Endodermal cell (in vitro differentiated cells): ENCODE measurements at places on chromosomes 5 and 9. TPM values are rescaled to one million over a fixed set of nuclear protein-coding genes. Genes with fewer than 3 reads are reported as not detected.

GRCh38 chr9:6230037-6230780, 14.6 kb downstream of the IL33 start:
- DNase-seq: no peak

Gene COL5A1
- total RNA-seq: 62.7 to 133 TPM (median 65.3 TPM) in 3 replicates

DNA sequence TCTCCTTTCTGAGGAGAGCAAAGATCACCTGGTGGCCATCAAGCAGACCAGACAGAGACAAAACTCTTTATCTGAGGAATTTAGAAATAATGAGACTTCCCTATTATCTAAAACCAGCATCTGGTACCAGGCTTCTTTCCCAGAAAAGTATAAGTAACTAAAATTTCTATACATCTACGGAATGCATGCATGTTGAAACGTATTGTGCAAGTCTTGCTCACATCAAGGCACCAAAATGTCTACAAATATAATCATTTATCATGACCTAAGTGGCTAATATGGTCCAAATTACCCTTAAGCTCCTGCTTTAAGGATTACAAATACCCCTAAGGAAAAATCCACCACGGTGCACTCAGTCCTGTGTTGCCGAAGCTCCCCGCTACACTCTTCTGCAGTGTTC, 286.3 kb downstream of the CDH18 start:
- no peak for DNase-seq

- no peak for DNase-seq
Measured at GRCh38 chr9:135796784-135797485, 95.0 kb downstream of the KCNT1 start.

DNA sequence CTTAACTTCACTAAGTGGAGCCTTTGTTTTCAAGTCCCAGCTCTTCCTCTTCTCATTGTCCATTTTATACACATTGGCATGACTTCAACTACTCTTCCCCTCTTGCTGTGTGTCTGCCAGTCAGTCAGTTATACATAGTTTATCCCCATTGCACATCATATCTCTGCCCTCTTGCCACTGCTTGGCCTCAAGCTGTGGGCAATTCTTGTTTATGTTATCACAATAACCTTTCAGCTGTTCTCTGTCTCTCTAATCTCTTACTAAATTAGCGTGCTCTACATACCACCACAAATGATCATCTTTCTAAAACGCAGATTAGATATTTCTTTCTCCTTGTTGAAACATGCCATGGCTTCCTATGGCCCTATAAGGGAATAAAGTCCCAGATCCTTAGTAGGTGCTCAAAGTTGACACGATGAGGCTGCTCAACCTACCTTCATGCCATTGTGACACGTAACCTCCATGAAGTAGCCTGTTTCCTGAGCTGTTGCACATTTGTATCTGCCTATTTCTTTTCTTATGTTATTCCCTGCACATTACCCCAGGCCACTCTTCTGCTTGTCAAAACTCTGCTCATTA, 239.3 kb downstream of the GAS1 start:
- no peak for DNase-seq

Gene CRAT
- total RNA-seq: 17.4 to 19.9 TPM (median 17.5 TPM) in 3 replicates

Gene IRX1
- total RNA-seq: 0.31 to 1.9 TPM (median 1.9 TPM) in 3 replicates

GRCh38 chr9:133113949-133114885, 6.8 kb downstream of the RALGDS start:
- no peak for DNase-seq

GRCh38 chr5:170278611-170279458, 18.7 kb downstream of the LCP2 start:
- DNase-seq: peak; percentile 71

GRCh38 chr9:108855888-108856287, at the start of gene ACTL7B:
Gene ACTL7B (minus strand): TSS chr9:108855986. CDS start chr9:108855930, 56 bp downstream.
- no peak for DNase-seq

Gene BASP1
- total RNA-seq: 46.9 to 66.4 TPM (median 60.3 TPM) in 3 replicates

Gene SMIM15
- total RNA-seq: 47.5 to 54.7 TPM (median 53.8 TPM) in 3 replicates

GRCh38 chr5:35138232-35138631, 90.5 kb upstream of the AGXT2 start:
- no peak for DNase-seq

DNA sequence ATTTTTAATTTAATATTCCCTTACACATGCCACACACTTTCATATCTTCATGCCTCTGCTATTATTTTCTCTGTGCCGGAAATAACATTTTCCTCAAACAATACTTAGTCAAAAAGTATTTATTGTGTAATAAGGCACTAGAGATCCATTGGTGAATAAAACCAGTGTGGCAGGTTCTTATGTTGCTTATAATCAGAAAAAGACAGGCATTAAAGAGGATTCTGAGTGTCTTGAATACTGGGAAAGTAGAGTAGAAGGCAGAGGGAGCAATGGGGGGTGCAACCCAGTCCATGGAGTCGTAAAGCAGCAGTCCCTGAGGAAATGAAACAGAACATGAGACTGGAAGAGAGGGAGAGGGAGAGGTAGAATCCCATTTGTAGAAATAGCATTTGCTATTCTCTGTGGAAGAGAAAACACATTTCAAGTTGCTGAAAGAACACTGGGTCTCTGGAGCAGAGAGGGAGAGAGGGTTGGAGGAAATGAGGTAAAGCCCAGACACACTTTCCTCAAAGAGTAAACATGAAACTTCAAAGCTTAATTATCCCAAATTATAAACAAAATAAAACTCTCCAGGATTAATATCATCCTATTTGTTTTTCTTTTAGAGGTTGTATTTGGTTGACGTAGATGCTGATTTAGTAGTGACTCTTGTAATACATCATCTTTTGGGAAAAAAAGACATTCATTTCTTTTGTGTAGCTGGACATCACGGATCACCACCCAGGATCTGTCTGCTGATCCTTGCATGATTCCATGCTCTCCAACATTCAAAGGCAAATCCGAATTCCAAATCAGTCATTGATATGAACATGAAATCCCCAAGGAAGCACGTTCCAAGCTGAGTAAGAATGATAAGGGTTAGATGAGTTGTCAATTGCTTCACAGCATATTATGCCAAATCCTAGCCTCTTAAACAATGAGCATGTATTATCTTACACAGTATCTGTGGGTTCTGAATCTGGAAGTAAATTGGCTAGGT, 37.4 kb upstream of the GRAMD2B start:
- DNase-seq: no peak

GRCh38 chr9:84190411-84190810, 150.1 kb downstream of the SLC28A3 start:
- no peak for DNase-seq

- DNase-seq: peak; percentile 28
Measured at GRCh38 chr5:171762021-171762608, 23.5 kb upstream of the SMIM23 start.

GRCh38 chr9:134935701-134936345, 18.1 kb upstream of the FCN1 start:
- DNase-seq: no peak

GRCh38 chr5:153619771-153620170, 129.3 kb downstream of the GRIA1 start:
- DNase-seq: no peak

Gene QRFP
- not detected in 2 replicates for total RNA-seq

DNA sequence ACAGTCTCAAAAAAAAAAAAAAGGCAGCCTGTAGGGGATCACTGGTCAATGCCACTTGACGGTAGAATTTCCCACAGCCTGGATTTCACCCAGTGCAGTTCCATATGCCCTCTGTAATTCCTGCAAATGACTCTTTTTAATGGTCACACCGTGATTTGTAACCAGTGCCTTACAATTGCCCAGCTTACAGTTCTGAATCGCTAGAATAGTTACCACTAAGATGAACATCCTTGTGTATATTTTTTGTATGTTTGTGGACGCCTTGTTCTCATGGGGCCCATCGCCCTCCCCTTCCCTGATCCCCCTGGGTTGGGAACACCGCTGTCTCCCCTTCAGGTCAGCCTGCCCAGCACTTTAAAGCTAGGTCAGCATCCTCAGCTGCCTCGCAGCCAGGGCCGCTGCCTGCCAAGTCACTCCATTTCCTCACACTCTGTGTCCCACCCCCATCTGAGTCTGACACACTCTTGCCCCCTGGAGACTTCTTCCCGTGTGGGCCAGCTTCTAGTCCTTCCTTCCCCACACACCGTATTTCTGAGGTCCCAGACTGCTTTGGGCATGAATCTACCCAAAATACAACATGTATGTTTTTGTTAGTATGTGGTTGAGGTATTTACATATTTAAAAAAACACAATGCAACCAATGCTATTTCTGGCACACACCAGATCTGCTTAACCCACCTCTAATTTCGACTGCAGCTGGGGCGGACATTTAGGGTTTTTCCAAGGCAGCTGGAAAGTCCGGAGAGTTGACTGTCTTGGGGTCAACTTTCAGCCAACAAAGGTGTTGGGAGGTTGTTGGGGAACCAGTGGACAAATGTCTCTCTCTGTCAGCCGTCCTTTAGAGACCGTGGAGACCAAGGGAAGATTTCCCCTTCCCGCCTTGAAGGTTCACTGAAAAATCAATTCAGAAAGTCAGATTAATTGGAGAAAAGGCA, 120.5 kb upstream of the NEK6 start:
- DNase-seq: no peak

GRCh38 chr5:78473751-78474150, 113.3 kb downstream of the SCAMP1 start:
- no peak for DNase-seq

DNA sequence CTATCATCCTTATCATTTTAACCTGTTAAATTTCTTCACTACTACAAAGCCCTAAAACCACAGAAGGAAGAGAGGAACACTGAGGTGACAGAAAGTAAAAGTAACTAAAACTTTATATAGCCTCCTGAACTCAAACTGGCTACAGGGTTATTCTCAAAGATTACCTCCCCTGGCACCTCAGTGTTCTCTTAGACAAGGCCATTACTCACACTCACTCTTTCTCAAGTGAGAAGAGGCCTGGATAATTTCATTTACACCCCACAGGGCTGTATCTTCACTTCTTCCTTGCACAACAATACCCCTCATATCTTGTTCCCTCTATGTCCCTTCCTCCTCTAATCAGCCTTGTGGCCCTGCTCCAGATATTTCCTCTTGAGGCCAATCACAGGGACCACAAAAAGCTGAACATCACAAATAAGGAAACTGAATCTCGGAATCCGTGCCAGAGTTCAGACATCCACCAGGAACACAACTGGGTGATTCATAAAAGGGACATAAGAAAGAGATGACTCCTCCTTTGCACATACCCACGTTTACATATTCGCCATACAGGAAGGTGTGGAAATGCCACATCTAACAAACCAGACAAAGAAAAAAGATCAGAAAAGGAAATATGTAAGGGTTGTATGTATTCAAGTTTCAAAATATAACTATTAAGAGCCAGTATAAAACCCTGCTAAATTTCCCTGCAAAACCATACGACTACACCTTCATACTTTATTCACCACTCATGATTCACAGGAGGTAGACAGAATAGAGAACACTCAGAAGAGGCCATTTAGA, 1.7 kb upstream of the KLHL3 start:
- DNase-seq: peak; percentile 29

GRCh38 chr5:84693256-84693655, 308.6 kb upstream of the EDIL3 start:
- no peak for DNase-seq

- DNase-seq: no peak
Measured at GRCh38 chr5:90398726-90399125, 10.8 kb downstream of the CETN3 start.

DNA sequence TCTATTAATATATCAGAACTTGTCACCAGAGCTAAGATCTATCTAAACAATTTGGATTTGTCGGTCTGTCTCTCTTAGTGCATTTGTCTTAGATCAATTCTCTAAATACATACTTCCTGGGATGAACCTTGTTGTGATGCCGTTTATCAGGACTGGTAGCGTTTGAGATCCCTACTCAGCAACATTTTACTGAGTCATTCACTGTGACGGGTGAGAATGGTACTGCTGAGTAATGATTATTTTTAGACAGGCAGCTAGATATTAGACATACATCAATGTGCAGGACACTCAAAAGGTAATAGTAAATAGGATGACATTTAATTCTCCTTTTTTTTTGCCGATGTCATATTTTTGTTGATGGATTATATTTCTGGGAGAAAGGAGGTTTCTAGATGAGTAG, 209.0 kb downstream of the CSNK1G3 start:
- no peak for DNase-seq

- no peak for DNase-seq
Measured at GRCh38 chr5:94072116-94072515, 330.7 kb upstream of the POU5F2 start.

- DNase-seq: peak; percentile 96
Measured at GRCh38 chr5:133111299-133111698, 59.5 kb downstream of the HSPA4 start.

Gene SPATA31D4
- total RNA-seq: not detected in 2 replicates

- DNase-seq: no peak
Measured at GRCh38 chr9:28249424-28249823, 676.1 kb upstream of the C9orf72 start.

Gene DPYSL3
- 68.7 and 76.3 TPM in 2 replicates for total RNA-seq

DNA sequence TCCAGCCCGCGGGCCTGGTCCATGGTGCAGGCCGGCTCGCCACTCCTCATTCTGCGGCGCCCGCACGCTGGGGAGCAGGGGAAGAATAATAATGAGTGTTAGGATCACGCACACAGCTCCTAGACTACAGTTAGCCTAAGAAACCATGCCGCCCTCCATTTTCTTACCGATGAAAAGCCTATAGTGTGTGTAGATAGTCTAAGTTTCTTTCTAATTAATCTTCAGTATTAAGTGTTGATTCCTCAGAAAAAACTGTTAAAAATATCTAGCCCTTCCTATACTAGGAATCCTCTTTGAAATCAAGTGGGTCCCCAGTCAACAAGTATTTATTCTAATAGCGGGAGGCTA, 9.3 kb downstream of the ZBED3 start:
- no peak for DNase-seq

DNA sequence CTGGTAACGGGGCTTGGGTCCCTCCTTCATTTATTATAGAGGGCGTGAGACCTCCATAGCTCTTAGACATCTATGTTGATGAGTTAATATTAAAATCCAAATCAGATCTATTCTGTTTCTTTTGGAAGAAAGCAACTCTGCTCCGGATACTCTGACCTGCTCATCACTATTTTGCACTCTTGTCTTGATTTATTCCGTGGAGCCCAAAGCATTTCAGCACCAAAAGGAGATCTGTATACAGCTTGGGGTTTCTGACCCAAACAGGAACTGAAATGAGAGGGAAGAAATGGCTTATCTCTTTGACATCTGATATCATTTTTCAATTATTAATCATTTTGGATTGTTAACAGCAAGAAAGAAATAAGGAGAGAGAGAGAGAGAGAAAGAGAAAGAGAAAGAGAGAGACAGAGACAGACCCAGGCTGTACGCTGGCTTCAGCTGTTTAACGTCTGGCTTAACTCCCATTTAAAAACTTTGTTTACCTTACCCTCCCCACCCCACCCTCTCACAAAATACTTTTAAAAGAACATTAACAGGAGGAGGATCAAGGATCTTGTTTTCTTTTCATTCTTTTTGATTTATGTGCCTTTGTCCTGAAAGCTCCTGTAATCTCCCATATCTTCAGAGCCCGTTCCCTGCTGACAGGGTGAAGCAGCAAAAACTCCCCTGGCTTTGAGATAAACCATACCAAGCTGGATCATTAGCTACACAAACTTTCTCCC, 231.4 kb upstream of the TUT7 start:
- peak; percentile 50 for DNase-seq

Gene PRUNE2
- 4.3 and 6.8 TPM in 2 replicates for total RNA-seq

Gene ARID3C
- total RNA-seq: 0.63 to 1.1 TPM (median 0.80 TPM) in 3 replicates

GRCh38 chr5:174759091-174759490, 34.7 kb downstream of the MSX2 start:
- no peak for DNase-seq
